ENCODE measurements at places on chromosomes 16 and 17.
A peak's percentile ranks its signal among the peaks of the same experiment; 100 is the strongest.

DNA sequence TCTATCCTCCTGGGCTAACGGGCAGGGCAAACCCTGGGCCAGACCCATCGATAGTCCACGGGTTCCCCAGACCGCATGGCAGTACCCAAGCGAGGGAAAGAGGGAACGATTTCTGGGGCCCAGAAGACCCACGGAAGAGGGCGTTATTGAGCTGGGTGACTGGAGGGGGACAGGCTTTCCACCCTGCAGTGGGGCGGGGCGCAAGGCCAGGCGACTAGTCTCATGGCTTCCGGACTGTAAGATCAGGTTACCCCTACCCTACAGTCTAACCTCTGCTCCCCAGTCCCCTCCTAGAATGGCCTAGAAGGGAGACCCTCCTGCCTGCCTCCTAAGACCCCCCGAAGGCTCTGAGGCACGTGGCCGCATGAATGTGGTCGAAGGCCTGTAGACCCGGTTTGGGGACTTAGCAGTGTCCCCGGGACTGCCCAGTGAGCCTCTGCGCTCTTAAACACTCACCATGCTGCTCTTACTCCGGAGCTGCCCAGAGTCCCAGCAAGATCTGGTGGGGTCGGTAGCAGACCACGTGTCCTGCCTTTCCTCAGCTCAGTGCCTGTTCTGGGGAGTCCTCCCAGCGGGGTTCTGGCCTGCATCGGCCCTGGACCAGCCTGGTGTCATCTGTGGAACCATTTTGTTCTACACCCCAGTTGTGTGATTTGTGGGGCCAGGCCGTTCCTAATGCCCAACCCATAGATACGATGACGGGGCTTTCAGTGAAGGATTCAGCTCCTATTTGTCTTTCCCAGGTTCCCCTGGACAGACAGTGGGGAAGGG is 13.2 kb upstream of the AURKB start:
- no peak for DNase-seq

DNA sequence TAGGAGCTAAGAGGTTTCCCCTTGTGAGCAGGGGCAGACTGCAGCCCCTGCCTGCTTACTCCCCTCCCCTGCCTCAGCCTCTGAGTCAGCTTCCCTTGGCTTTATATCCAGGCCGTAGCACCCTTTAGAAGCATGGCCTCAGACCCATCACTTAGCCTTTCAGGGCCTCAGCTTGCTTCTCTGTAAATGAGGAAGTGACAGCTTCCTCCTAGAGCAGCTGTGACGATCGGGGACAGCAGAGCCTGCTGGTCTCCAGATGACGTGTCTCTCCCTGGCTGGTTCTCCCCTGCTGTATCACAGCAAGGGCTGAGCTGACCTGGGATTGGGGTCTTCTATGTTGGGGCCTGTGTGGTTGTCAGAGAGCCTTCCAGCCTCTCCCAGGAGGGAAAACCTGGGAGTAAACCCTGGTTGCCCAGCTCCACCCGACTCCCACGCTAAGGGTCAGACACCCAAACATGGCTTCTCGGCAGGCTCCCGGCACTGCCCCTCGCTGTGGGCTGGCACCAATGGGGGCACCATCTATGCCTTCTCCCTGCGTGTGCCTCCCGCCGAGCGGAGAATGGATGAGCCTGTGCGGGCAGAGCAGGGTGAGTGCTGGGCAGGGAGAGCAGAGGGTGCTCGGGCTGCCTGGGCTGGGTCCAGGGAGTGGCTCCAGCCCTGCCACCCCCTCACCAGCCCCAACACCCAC is 16.3 kb upstream of the MYO15B start:
- DNase-seq: peak; percentile 65

- DNase-seq: no peak
These were observed 7.0 kb downstream of the XYLT2 start for GRCh38 chr17:50352693-50353599.

DNA sequence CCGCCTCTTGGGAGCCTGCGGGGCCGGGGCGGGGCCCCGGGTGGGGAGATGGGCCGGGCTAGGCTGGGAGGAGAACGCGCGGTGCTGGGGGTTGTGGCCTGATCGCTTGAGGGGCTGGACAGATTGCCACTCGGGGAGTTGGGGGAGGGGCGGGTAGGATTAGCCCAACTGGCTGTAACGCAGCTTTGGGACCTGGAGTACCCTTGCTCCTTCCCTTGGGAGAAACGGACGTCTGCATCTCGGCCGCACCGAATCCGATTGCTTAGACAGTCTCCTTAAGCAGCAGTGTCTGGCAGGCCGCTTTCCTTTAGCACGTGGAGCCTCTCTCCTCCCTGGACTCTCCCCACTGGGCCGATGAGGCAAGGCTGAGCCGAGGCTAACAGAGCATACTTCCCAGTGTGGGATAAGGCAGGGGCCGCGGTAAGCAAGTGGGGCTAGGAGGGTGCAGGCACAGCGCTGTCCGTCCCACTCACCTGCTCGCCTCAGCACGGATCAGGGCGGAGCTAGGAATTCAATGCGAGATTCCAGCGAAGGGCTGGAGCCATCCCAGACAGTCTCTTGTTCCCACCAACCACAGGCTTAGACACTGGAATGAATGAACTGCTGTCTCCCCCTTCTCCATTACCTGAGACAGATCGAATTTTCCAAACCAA is 540 bp upstream of the ACLY start:
- DNase-seq: no peak

DNA sequence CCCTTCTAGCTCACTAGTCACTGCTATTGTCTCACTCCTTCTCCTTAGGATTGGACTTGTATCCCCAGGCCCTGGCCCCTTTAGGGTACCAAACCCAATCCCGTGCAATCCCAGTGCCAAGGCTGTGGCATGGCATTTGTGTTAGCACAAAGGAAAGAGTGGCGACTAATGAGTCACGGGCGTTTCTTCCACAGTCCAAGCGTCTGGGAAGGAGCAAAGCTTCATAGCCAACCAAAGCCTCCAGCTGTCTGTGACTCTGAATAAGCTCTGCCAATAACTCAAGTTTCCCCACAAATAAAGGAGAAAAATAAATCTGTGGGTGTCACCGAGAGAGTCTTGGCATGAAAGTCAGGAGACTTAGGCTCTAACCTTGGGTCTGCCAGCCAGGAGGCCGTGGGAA is 54.6 kb upstream of the COX10 start:
- no peak for DNase-seq

DNA sequence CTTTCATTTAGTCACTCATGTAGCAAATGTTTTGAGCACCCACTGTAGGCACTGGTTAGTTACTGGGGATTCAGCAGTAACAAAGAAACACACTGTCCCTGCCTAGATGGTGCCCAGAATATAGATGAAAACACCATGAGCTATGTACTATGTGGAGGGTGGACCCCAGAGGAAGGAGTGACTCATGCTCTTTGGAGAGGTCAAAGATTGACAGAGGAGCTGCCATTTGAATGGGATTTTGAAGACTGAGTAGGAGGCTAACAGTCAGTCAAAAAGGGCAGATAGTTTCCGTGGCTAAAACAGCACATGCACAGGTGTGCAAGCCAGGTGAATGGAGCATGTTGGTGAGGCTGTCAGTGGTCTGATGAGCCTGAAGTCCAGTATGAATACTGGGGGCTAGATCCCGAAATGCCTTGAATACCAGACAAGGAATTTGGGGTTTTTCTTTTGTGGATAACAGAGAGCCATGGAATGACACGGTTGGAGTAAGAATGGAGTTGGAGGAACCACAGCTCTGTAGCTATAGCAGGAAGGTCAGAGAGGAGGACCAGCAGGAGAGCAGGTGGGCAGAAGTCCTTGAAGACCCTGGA is 6.1 kb downstream of the IL21R start:
- DNase-seq: peak; percentile 75

GRCh38 chr17:81543339-81543675 is 8.8 kb downstream of the FAAP100 start:
- no peak for DNase-seq
